Fibroblast of lung (primary cell): ENCODE measurements at places on chromosomes 1 and 21. TPM values are rescaled to one million over a fixed set of nuclear protein-coding genes. Genes with fewer than 3 reads are reported as not detected.

GRCh38 chr1:243595527-243596210, 254.4 kb downstream of the AKT3 start:
- H3K36me3 ChIP-seq: no peaks in the 10 kb centered on the region
- peak overlapping the region; percentile 66 for H3K27ac ChIP-seq

PER3 gene
- 10.3 and 18.8 TPM in 2 replicates for total RNA-seq

GRCh38 chr21:30620080-30620479, 347 bp upstream of the KRTAP20-4 start:
- H3K27ac ChIP-seq: no peak overlapping the region
- no peaks in the 10 kb centered on the region for H3K36me3 ChIP-seq
- no peaks in the 10 kb centered on the region for H3K4me1 ChIP-seq
- H3K4me3 ChIP-seq: no peak overlapping the region

- peaks cover 3% of the 10 kb centered on the region for H3K27me3 ChIP-seq
- no peaks in the 10 kb centered on the region for H3K36me3 ChIP-seq
- no peak for DNase-seq
These were observed 170.1 kb downstream of the TRIM33 start for GRCh38 chr1:114340892-114341291.

DNA sequence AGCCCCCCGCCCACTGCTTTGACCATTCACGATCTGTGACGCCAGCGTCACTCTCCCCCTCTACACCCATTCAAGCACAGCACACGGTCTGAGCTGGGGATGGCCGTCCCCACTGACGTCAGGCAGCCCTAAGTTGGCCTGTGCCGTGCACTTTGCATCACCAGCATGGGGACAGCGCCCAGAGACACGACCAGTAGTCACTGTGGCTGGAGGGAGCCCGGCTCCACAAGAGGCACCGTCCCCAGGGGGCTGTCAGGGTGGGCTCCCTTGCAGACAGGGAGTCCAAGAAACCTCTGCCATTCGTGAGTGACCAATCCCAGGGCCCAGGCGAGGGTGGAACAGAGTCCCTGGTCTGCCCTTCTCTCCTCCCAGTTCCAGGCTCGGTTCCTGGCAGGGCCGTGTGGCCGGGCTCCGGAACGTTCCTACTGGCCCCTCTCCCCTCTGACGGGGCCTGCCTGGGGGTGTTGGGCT, 2.3 kb downstream of the KRTAP10-8 start:
- H3K27me3 ChIP-seq: no peaks in the 10 kb centered on the region
- no peak overlapping the region for H3K27ac ChIP-seq
- no peaks in the 10 kb centered on the region for H3K4me1 ChIP-seq
- H3K4me3 ChIP-seq: no peak overlapping the region
- H3K36me3 ChIP-seq: no peaks in the 10 kb centered on the region

GRCh38 chr1:37274938-37275631, 199.3 kb upstream of the ZC3H12A start:
- no peak for DNase-seq
- no peaks in the 10 kb centered on the region for H3K36me3 ChIP-seq
- H3K27ac ChIP-seq: no peak overlapping the region
- H3K27me3 ChIP-seq: no peaks in the 10 kb centered on the region

CD101 gene
- total RNA-seq: under 0.01 TPM in 1 of 2 replicates, not detected in the other

DNA sequence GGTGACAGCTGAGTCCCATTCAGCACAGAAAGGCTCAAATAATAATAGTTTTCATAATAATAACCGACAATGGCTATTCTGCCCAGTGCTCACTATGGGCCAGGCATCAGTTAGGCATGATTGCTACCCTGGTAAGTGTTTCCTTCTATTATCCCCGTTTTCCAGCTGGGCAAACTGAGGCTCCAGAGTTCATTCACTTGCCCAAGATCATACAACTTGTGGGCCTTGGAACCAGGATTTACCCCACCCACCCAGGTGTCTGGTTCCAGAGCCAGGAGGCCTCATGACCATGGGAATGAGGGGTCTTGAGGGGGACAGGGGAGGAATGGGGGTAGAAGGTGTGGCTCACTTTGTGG, 518 bp downstream of the PLOD1 start:
- H3K36me3 ChIP-seq: peaks cover 2% of the 10 kb centered on the region
- peak overlapping the region; percentile 83 for H3K4me3 ChIP-seq
- H3K4me1 ChIP-seq: peaks cover 14% of the 10 kb centered on the region
- DNase-seq: no peak

GRCh38 chr1:45359882-45360513, 19.8 kb upstream of the MUTYH start:
- H3K4me3 ChIP-seq: no peak overlapping the region
- no peak overlapping the region for H3K27ac ChIP-seq
- peaks cover 5% of the 10 kb centered on the region for H3K4me1 ChIP-seq
- H3K36me3 ChIP-seq: no peaks in the 10 kb centered on the region
- peak; percentile 84 for DNase-seq

CHODL gene
- total RNA-seq: under 0.01 and 0.17 TPM in 2 replicates

- DNase-seq: no peak
- peaks cover 11% of the 10 kb centered on the region for H3K4me1 ChIP-seq
- H3K36me3 ChIP-seq: no peaks in the 10 kb centered on the region
- no peak overlapping the region for H3K4me3 ChIP-seq
- no peak overlapping the region for H3K27ac ChIP-seq
These were observed 38.0 kb downstream of the JAK1 start for GRCh38 chr1:64928325-64928724.

UAP1 gene
- total RNA-seq: 77.3 and 108 TPM in 2 replicates

KRTAP13-2 gene
- total RNA-seq: not detected in 2 replicates

DNA sequence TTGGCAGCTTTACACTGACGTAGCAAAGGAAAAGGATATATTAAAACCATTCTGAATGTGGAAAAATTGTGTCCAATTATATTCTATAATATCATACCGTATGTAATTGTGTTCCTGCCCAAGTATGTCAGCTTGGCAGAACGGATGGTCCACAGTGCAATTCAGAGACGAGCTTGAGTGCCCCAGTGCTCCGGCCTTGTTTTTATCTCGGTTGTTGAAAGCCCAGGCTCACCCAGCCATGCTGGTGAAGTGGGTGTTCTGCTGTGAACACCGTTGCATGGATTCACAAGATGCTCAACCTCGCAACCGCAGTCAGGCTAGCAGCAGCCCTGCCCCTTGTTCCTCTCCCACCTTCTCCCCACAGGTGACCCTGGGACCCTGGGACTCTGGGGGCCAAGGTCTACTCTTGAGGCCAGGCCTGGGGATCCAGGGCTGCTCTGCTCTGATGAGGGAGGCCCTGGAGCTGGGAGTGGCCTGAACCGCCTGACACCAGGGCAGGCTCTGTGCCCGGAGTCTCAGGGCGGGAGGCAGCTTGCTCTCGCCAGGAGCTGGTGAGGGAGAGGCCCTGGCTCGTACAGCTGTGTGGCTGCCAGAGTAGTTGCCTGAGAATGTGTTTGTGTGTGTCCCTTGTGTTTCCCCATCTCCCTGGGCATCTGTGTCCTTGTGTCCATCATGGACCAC, 11.2 kb downstream of the PTPRF start:
- no peak overlapping the region for H3K4me3 ChIP-seq
- H3K27me3 ChIP-seq: no peaks in the 10 kb centered on the region
- no peaks in the 10 kb centered on the region for H3K4me1 ChIP-seq
- no peak overlapping the region for H3K27ac ChIP-seq
- H3K36me3 ChIP-seq: peaks cover 8% of the 10 kb centered on the region

GRCh38 chr1:92843429-92844352, 11.9 kb downstream of the RPL5 start:
- H3K27me3 ChIP-seq: no peaks in the 10 kb centered on the region
- no peak overlapping the region for H3K4me3 ChIP-seq
- H3K27ac ChIP-seq: no peak overlapping the region
- no peak for DNase-seq

- no peak overlapping the region for H3K4me3 ChIP-seq
- H3K4me1 ChIP-seq: peaks cover 5% of the 10 kb centered on the region
- no peak for DNase-seq
- H3K27ac ChIP-seq: no peak overlapping the region
- H3K27me3 ChIP-seq: no peaks in the 10 kb centered on the region
These were observed 91.6 kb downstream of the ASH1L start for GRCh38 chr1:155471026-155471425.

DNA sequence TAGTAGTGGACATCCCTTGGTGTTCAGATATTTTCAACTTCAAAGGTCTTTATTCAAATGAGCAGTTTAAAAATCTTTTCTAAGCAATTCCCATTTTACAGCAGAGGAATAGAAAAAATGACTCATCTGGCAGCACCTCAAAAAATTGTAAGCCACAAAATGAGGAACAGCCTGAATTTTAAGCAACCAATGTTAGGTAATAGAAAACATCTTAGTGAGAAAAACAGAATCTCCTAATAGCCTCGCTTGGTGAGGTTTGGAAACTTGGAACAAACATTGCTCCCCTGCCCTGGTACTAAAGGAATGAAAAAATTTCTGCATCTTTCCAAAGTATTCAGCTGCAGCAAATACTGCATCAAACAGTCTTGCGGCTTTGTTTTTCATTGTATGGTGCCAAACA, 264.4 kb downstream of the NTNG1 start:
- no peaks in the 10 kb centered on the region for H3K36me3 ChIP-seq
- H3K27me3 ChIP-seq: no peaks in the 10 kb centered on the region
- H3K4me3 ChIP-seq: no peak overlapping the region
- DNase-seq: peak; percentile 85
- H3K4me1 ChIP-seq: no peaks in the 10 kb centered on the region

DNA sequence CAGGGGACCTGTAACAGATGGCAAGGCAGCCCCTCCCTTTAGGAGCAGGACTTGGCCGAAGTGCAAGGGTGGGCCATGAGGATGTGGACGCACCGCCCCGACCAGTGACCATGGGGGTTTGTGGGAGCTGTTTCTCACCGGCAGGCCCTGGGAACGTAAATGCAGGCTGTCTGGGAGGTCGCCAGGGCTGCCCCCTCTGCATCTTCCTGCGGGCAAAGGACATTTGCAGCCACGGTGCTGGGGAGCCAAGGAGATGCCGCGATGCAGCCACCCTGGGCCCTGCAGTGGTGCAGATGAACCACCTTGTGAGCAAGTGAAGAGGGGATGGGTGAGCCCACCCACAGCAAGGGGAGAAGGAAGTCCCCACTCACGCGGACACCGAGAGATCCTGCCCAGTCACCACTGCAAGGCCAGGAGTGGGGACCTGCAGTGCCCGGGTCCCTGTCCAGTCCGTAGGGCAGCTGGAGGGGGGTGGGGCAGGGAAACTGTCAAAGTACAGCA, 121.1 kb downstream of the SIK1 start:
- no peaks in the 10 kb centered on the region for H3K27me3 ChIP-seq
- H3K4me3 ChIP-seq: no peak overlapping the region
- H3K27ac ChIP-seq: no peak overlapping the region
- H3K4me1 ChIP-seq: no peaks in the 10 kb centered on the region
- H3K36me3 ChIP-seq: no peaks in the 10 kb centered on the region

DNA sequence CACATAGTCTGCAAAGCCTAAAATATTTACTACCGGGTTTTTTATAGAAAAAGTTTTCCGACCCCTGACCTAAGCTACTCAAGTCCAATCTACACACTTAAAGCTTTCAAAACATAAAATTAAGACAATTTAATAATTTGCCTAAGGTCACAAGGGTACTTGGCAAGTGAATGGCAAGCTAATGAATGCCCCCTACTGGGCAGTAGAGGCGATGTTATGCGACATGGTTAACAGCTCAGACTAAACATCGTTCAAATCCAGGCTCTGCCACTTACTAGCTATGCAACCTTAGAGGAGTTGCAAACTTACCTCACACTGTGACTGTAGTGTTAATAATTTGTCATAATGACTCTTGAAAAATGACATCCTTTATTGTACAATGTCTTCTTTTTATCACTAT, 317.2 kb upstream of the NFIA start:
- no peaks in the 10 kb centered on the region for H3K4me1 ChIP-seq
- H3K4me3 ChIP-seq: no peak overlapping the region
- no peak overlapping the region for H3K27ac ChIP-seq
- no peaks in the 10 kb centered on the region for H3K27me3 ChIP-seq
- DNase-seq: peak; percentile 64
- no peaks in the 10 kb centered on the region for H3K36me3 ChIP-seq

DNA sequence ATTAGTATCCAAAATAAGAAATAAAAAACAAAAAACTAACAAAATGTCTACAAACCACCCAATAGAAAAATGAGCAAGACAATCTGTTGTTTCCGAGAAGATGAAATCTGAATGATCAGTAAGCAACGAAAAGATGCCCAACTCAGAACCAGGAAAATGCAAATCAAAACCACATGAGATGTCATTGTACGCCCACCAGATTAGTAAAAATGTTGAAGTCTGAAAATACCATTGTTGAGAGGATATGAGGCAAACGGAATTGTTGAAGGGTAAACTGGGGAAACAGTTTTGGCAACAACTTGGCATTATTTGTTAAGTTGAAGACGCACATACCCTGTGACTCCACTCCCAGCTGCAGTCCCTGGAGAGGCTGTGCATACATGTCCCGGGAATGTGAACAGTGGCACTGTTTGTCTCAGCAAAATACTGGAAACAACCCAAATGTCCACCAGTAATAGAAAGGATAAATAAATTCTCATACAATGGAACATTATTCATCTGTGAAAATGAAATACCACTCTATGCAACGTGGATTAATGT, 10.6 kb downstream of the ZBTB17 start:
- no peaks in the 10 kb centered on the region for H3K27me3 ChIP-seq
- H3K36me3 ChIP-seq: peaks cover 12% of the 10 kb centered on the region
- H3K27ac ChIP-seq: peak overlapping the region; percentile 71
- H3K4me3 ChIP-seq: no peak overlapping the region
